ENCODE measurements at places on chromosomes 16 and 17.

DNA sequence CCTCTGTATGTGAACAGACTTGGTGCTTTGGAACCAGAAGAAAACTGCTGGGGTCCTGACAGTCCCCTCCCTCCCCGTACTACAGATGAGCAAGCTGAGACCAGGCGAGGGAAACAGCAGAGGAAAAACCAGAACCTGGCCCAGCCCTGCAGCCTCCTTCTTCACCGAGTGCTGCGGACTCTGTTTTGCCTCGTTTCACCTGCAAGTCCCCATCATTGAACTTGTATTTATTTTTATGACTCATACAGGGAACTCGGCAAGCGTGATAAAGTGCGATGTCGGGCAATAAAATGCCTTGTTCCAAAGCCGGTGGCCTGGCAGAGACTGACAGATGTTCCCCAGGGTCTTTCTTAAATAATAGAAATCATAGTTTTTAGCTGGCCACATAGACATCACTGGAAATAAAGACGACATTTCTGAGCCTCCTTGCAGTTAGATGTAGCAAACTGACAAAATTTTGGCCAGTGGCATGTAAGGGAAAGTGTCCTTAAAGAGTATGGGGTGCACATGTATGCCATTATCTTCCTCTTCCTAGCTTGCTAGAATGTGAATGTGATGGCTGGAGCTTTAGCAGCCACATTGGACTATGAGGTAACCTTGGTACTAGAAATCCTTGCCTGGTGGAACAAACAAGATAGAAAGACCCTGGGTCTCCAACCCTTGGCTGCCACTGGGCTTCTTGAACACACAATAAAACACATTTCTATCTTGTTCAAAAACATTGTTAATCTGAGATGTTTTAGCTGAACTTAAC, 128.6 kb downstream of the IRF8 start:
- no peak for DNase-seq

- no peak for DNase-seq
Observed at GRCh38 chr16:56583351-56584168, 5.8 kb upstream of the MT3 start.

GRCh38 chr17:72345088-72345487, 224.3 kb downstream of the SOX9 start:
- no peak for DNase-seq

- DNase-seq = no peak
Observed at GRCh38 chr17:19578545-19578944, 44.9 kb downstream of the SLC47A1 start.

GRCh38 chr16:61798741-61799140, 237.5 kb downstream of the CDH8 start:
- no peak for DNase-seq

DNA sequence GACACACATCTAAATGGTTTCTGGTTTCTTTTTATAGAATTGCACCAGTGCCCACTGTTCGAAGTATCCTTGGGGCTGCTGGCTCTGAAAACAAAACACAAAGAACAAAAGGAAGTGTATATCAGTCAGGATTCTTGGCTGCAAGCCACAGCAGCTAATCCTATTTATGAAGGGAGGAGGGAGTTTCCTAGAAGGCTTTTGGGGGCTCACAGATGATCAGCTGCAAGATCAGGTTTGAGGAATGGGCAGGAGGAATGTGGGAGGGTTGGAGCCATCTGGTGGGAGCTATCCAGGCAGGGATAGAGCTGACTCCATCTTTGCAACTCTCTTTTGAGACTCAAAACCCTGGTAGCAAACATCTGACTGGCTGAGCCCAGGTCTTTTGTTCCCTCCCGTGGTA, 118.3 kb upstream of the EEF2KMT start:
- DNase-seq = no peak

DNA sequence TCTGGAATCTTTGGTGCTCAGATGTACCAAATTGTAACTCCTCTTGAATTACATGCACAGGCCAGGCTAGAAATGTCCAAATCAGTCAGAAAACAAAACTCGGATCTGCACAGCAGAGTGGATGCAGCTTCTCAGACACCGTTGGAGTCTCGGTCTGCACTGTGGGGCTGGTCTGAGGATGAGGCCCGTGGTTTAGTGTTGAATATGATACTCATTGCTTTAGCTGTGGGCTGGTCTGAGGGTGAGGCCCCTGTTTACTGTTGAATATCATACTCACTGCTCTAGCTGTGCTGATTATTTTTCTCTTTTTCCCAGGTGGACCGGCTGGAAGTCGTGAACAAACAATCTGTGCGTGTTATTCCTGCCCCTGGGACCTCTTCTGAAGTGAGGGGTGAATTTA, 35.0 kb downstream of the DBNDD1 start:
- no peak for DNase-seq

GRCh38 chr17:80737106-80738019, 192.7 kb downstream of the RPTOR start:
- DNase-seq = no peak

- no peak for DNase-seq
Observed at GRCh38 chr16:56357765-56358322, 67.5 kb downstream of the AMFR start.

GRCh38 chr16:2039274-2040031, 8.2 kb downstream of the NTHL1 start:
- no peak for DNase-seq

- DNase-seq = no peak
Observed at GRCh38 chr17:44397479-44398440, 8.3 kb upstream of the ITGA2B start.

GRCh38 chr16:5966004-5966403, 868.4 kb upstream of the EEF2KMT start:
- no peak for DNase-seq

DNA sequence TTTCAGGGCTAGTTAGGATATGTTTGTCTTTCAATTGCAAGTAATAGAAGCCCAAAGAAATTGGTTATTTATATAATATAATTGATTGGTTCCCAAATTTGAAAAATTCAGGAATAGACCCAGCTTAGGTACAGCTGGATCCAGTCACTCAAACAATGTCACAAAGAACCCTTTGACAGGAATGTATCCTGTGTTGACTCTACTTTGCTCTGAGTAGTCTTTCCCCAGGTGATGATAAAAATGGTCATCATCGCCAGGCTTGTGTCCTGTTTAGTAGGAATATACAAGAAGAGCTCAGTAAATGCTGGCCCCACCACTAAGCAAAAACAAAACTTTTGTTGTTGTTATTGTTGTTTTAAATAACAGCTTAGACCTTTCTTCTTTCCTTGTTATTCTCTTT, 35.0 kb downstream of the MAPT start:
- DNase-seq = no peak

DNA sequence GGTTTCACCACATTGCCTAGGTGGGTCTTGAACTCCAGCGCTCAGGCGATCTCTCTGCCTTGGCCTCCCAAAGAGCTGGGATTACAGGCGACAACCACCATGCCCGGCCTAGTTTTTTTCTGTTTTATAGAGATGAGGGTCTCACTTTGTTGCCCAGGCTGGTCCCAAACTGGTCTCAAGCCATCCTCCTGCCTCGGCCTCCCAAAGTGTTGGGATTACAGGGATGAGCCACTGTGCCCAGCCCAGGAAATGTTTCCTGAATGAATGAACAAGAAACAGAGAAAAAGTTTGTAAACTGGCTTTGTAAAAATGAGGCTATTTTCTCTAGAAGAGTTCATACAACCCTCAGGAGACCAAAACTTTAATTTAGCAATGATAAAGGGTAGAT, 68.0 kb downstream of the WWP2 start:
- no peak for DNase-seq

DNA sequence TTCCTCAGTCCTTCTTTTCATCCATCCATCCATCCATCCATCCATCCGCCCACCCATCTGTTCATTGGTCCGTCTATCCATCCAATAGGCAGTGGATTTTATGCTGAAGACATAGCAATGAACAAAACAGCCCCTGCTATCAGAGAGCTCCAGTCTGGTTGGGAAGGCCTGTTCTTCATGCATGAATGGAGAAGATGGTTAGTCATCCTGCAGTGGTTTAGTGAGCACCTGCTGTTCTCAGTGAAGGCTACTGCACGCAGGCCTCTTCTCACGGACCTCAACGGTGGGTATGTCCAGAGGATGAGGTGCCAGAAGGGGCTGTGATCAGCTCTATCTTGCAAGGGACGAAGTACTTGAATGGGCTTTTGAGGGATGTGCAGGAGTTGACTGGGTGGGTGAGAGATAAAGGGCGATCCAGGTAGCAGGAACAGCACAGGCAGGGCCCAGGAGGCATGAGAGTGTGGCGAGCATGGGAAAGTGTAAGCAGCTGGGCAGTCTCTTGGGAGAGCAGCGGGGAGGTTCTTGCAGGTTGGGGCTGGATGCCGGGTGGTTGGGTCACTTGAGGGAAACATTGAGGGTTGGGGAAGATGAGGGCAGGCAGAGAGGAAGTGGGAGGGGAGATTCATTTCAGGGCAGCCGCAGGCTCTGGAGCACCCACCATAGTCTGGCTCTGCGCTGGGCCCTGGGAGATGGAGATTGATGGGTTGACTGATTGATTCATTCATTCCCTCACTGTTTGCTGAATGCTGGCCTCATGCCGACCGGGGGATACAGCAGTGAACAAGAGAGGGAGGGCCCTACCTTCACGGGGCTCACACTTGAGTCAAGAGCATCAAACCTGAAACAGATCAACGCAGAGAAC, 115.0 kb upstream of the CIBAR2 start:
- DNase-seq = no peak

GRCh38 chr17:67194134-67194533, 50.9 kb downstream of the HELZ start:
- DNase-seq = no peak

- DNase-seq = no peak
Observed at GRCh38 chr16:67544329-67544841, 15.8 kb downstream of the RIPOR1 start.

GRCh38 chr16:27339180-27339579, 25.4 kb downstream of the IL4R start:
- DNase-seq = no peak
